ENCODE measurements at places on chromosomes 6 and 20.

GRCh38 chr6:68427630-68428029 lies 207.5 kb upstream of the ADGRB3 start:
- DNase-seq: no peak

DNA sequence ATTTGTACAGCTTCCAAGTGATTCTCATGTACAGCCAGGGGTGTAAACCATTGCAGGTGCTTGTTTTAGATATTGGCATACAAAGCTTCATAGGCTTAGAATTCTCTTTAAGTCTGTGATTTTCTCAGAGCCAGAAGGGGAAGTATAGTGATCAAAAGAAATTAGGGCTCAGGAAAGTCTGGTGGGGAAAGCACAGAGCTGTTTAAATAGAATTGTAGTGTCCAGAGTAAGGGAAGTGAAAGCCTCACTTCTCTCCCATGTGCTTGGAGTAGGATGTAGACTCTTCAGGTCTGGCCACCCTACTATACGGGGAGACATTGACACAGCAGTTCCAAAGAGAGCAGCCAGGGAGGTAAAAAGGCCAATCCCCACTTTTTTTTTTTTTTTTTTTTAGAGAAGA lies 10.4 kb downstream of the GCNT2 start:
- DNase-seq: no peak

DNA sequence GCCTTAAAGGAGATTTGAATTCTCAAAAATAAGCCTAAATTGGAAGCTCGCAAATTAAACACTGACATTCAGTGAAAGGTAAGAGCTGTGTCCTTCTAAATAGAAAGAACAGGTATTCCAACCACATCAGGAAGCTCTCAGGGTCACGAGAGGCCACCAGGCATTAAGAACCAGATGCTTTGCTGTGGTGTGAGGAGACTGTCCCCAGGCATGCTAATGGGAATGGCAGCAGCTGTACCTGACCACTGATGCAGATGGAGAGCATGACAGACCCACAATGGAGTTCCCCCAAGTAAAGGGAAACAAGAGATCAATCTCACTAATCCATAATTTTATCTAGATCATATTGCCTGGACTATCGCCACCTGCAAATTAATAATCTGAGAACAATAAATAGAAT lies 658.9 kb upstream of the NOX3 start:
- no peak for DNase-seq

GRCh38 chr6:14739827-14740226 lies 506.0 kb upstream of the JARID2 start:
- DNase-seq: no peak

DNA sequence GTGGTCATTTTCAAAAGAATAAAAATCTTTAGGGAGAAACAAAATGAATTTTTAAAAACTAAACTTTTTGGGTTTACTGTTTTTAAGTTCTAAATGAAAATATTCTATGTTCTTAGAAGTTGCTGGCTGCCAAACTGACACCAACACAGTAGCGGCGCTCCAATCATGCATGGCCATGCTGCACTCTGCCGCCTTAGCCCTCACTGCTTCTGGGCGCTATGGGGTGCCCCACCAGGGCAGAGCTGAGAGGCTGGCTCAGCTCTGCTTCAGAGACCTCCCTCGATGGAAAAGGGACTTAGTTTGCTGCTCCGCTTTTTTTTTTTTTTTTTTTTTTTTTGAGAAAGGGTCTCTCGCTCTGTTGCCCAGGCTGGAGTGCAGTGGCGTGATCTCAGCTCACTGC lies 20.9 kb downstream of the EZR start:
- DNase-seq: no peak

GRCh38 chr20:47152068-47152467 lies 204.4 kb downstream of the ZMYND8 start:
- no peak for DNase-seq

DNA sequence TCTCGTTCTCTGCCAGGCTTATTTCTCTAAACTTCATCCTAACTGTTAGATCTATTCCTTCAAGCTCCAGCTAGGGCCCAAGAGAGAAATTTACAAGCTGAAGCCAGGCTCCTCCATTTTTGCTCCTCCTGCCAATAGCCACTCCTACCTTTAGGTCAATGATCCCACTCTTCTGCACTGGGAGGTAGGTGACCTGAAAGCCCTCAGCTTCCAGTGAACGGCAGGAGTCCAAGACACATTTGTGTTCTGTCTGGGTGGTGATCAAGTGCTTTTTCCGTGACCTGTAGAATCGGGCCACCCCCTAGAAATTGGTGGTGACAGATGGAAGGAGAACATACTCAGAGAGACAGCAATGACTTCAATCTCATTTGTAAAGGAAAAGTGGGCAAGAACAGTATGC lies 8.9 kb downstream of the NFS1 start:
- DNase-seq: no peak

DNA sequence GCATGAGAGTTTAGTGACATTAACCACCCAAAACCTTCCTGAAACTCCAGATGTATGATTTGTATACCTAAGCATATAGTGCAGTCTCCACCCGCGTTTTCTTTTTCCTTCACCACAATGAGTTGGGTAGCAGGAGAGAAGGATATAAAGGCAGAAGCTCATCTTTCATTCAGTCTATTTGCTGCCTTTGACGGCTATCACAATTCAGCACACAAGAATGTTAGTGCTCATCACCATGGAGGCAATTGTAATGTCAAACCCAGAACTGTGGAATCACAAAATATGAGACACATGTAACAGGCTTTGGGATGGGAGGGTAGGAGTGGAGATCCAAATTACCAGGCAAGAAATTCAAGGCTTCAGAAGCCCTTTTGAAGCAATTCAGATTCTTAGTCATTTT lies 17.6 kb downstream of the ZHX3 start:
- no peak for DNase-seq

DNA sequence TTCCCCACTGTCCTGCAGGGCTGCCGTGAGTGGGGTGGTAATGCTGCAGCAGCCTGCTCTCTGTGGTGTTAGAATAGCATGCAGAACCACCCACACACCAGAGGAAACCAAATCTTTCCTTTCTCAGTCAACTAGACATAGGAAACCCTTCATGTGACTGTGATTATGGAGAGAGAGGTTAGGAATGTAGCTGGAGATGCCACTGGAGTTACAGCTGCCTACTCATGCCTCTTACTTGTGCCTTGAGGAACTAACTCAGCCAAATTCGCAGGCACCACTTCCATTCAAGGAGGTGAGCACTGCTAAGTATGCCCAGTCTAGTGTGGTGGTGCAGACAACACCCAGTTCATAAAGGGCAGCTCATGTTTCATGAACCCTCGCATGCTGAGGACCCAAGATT lies 27.4 kb downstream of the MUC22 start:
- DNase-seq: no peak

DNA sequence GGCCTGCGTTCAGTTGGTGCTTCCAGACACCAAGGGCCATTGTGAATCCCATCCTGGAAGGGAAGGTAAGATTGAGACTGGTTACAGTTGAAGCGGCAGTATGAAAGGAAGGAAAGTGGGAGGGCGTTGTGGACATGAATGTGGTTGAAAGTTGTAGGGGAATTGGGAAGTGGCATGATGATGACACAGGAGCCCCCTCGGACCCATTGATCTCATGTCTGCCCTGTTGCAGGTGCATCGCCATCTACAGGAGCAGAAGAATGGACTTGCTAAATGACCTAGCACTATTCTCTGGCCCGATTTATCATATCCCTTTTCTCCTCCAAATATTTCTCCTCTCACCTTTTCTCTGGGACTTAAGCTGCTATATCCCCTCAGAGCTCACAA lies 5.5 kb downstream of the HLA-DQA1 start:
- no peak for DNase-seq

GRCh38 chr20:6704132-6704861 lies 63.2 kb upstream of the BMP2 start:
- no peak for DNase-seq

- DNase-seq: no peak
Measured at GRCh38 chr6:134098276-134098675, 45.9 kb upstream of the SLC2A12 start.

DNA sequence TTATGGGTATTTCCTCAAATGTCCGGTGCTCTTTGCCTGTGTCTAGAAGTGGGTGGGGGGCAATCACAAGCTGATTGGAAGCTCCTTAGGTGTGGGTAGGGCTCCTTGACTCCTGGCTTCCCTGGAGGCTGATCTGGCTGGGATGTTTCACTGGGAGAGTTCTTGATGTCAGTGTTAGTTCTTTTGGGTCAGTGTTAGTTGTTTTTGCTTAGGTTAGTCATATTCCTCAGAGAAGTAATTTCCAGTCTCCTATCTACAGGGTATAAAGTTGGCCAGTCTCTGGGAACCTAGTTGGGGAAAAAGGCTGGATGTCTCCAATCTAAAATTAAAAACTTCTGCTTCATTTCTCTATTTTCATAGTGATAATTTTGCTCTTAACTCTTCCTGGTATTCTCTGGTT lies 23.6 kb downstream of the CDC5L start:
- DNase-seq: no peak

- DNase-seq: no peak
Measured at GRCh38 chr6:8030920-8031319, 33.3 kb downstream of the BLOC1S5 start.

DNA sequence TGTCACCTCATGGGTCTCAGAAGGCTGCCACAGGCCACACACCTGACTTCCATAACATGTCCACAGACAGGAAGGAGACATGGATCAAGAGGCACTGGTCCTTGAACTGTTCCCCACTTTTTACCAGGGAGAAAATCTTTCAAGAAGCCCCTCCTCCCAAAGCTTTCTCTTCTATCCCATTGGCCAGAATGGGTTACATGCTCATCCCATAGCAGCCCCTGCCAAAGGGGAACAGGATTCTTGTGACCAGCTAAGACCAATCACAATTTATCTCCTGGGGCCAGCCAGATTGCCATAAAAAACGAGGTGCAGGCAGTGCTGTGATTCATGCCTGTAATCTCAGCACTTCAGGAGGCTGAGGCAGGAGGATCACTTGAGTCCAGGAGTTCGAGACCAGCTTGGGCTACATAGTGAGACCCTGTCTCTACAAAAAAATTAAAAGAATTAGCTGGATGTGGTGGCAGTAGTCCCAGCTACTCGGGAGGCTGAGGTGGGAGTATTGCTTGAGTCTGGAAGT lies 59.4 kb downstream of the TMEM242 start:
- DNase-seq: no peak

GRCh38 chr6:128474933-128475332 lies 45.5 kb downstream of the PTPRK start:
- no peak for DNase-seq

DNA sequence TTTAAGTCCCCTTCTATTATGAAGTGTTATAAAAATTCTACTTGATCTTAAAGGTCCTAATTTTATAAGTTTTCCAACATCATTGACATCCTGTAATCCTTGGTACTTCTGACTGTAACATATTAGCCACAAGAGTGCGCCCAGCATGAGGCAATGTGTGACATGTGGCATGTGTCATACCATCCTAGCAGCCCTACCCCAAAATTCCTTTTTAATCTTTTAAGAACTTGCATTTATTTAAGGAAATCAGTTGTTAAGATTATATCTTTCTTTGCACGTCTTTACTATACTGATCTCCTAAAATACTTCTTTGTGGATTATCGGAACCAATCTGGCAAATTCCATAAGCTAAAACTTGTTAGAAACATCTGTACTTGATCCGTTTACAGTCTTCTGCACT lies 167.1 kb upstream of the SLC24A3 start:
- DNase-seq: no peak

GRCh38 chr6:11092668-11093375 lies 812 bp upstream of the SMIM13 start:
- DNase-seq: no peak

GRCh38 chr20:32382102-32382950 lies 24.2 kb downstream of the ASXL1 start:
- DNase-seq: no peak

GRCh38 chr6:146666909-146667308 lies 68.1 kb downstream of the ADGB start:
- no peak for DNase-seq

GRCh38 chr6:166848979-166849748 lies 107.2 kb downstream of the RNASET2 start:
- no peak for DNase-seq

DNA sequence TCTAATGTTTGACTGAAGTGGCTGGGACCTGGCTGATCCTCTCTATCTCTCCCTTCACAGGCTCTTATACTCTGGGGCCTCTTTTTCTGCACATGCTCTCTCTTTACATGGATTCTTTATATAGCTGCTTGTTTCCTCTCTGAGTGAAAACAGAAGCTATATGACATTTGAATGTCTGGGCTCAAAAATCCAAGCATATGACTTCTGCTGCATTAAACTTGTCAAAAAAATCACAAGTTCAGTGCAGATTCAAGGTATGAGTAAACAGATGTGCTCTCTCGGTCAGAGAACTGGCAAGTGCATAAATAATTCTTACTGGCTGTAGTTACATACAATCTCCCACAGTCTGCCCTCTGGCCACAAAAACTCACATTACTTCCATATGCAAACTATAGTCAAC lies 96.6 kb downstream of the LCA5 start:
- no peak for DNase-seq

- DNase-seq: no peak
Measured at GRCh38 chr20:40502576-40502975, 186.5 kb downstream of the MAFB start.

DNA sequence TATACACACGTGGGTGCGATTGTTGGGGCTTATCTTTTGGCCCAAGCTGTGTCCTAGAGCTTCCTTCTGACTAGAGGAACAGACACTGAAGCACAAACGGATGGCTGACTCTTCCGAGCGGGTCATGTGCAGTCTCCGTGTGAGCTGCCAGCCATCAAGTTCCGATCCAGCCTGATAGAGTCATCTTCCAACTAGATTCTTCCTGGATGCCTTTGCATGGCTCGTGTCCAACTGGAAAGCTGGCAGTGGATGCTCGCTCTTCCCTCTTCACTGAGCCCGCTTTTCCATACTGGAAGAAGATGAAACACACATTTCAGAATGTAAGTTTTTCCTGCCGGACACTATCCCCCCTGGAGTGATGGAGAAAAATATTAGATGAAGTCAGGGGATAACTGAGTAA lies 148.1 kb downstream of the SCML4 start:
- no peak for DNase-seq
